PC-9 (cell line): ENCODE measurements at places on chromosomes 12 and 14. TPM values are rescaled to one million over a fixed set of nuclear protein-coding genes. Genes with fewer than 3 reads are reported as not detected.

DNA sequence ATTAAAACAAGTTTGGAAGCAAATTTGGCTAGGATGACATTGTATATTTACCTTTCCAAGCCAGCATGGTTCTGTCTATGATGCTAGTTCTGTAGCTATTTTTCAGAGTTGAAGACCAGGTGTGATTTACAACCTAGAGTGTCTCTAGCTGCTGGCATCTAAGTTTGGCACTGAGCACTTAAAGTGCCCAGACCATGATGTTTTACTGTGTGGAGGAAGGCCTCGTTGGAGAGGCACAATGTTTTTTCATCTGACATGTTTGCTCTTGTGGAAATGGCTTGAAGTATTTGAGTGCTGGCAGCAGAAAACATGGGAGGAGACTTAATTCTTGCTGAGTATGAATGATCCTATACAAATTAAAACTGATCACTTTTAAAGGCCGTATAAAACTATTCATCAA, 13.0 kb upstream of the C12orf71 start:
- H3K4me3 ChIP-seq = no peak overlapping the region
- no peaks in the 10 kb centered on the region for H3K27me3 ChIP-seq
- H3K27ac ChIP-seq = no peak overlapping the region
- no peak for DNase-seq

DNA sequence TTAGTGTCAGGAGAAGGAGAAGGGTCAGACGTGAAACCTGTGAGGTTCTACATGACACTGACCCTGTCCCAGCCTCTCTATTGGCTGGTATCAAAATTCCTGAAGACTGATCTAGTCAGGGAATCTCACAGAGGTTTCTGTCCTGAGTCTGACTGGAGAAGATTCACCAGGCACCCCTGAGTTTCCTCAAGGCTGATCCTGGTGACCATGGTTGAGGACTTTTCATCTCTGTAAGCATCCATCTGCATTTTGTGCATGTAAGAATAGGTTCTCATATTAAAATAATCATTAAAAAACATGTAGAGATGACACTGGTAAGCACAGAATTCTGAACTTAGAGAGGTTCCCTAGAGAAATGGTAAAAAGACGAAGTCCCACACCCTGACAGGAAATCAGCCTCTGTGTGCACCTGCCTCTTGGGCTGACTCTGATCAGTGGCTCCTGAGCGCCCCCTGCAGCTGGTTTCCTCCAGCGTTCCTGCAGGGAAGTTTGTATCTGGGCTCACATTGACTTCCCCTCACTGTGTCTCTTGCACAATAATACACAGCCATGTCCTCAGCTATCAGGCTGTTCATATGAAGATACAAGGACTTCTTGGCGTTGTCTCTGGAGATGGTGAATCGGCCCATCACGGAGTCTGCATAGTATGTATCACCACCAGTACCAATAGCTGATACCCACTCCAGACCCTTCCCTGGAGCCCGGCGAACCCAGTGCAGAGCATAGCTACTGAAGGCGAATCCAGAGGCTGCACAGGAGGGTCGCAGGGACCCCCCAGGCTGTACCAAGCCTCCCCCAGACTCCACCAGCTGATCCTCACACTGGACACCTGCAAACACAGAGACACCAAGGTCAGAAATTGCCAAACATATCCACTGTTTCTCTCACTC, 991.9 kb downstream of the TMEM121 start:
- no peak for DNase-seq
- H3K27me3 ChIP-seq = no peaks in the 10 kb centered on the region; the same call in 1 of the 2 replicates
- H3K4me1 ChIP-seq = no peaks in the 10 kb centered on the region

The KRT4 gene
- total RNA-seq = 3.0 and 5.3 TPM in 2 replicates

The DLK1 gene
- total RNA-seq = not detected in 2 replicates

The PRB2 gene
- total RNA-seq = not detected in 2 replicates
